Kidney epithelial cell (primary cell): ENCODE measurements at places on chromosomes 1 and 21.

DNA sequence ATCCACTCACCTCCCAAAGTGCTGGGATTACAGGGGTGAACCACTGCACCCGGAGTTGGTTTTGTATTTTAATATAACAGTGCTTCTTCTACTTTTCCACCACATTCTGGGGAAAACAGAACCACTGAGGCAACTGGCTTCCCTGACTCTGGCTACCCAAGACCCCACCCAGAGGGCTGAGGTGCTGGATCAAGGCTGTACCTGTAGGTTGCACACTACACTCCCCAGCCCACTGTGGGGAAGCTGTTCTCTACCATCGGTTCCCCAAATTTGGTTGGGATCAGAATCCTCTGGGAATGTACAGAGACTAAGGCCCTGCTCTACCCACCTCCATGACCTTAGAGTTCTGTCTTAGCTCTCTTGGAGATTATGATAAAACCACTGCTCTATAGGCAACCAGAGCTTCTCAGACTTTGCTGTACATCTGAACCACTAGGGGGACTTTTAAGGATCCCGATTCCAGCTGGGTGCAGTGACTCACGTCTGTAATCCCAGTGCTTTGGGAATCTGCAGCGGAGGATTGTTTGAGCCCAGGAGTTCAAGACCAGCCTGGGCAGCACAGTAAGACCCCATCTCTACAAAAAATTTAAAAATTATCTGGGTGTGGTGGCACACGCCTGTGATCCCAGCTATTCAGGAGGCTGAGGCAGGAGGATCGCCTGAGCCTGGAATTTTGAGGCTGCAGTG lies 51.6 kb downstream of the GNG4 start:
- DNase-seq: no peak

DNA sequence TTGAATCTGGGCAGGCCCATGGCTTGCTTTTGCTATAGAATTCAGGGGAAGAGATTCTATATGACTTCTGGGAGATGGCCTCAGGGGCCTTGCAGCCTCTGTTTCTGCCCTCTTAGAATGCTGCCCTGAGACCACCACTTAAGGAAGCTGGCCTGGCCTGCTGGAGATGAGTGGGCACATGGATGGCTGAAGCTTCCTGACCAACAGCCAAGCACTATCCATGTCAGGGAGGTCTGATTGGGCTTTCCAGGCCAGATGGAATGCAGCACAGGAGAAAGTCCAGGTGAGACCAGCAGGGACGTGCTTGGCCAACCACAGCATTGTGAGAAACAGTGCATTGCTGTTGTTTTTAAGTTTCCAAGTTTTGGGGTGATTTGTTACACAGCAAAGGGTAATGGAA lies 308.1 kb downstream of the PTPRU start:
- no peak for DNase-seq

GRCh38 chr1:232040260-232040659 lies 413.7 kb downstream of the DISC1 start:
- no peak for DNase-seq

DNA sequence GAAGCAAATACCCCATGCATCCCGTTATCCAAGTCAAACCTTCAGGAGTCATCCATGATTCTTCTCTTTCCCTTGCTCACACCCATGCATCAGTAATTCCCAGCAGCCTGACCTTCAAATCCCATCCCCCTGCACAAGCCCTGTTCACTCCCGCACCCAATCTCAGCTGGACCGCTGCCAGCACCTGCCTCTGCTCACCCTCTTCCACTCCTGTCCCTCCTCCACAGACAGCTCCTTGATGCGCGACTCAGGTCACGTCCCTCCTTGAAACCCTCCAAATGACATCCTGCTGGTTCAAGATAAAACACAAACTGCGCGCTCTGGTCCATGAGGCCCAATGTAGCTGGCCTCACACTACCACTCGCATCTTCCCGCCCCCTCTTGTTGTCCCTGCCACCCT lies 43.4 kb upstream of the MPZL1 start:
- DNase-seq: no peak

DNA sequence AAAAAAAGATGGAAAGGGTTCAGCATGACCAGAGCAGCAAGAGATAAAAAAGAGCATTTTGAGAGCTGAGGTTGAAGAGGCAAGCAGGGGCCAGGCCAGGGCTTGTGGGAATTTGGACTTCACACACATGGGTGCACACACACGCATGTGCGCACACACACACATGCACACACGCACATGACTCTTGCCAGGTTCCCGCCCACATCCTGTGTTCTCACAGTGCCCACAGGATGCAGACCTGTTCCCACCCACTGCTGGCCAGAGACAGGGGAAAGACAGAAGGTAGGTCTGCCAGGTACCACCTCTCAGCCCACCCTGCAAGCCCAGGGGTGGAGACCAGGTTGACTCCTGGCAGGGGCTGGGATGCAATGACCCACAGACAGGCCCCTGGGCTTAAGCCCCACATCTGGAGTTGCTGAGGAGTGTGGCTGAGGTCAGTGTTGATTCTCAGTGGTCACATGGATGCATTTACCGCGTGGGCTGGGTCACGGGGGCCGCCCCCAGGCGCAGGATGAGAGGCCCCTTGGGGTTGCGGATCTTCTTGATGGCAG lies 4.4 kb downstream of the COL16A1 start:
- no peak for DNase-seq

DNA sequence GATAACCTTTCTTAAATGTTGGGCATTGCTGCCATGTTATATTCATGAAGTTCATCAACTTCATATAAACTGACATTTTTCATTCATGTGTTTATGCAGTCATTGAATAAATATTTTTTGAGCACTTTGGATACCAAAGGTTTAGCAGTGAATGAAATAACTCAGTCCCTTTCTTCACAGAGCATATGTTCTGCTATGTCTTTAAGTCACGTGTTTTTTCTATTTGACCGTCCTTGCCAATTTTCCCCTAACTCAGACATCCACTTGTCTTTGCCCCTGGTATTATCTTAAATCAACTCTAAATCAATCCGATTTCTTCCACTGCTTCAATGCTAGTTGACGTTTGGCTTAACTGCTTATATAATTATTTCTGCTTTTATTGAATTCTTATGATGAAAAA lies 16.6 kb downstream of the ADARB1 start:
- no peak for DNase-seq

DNA sequence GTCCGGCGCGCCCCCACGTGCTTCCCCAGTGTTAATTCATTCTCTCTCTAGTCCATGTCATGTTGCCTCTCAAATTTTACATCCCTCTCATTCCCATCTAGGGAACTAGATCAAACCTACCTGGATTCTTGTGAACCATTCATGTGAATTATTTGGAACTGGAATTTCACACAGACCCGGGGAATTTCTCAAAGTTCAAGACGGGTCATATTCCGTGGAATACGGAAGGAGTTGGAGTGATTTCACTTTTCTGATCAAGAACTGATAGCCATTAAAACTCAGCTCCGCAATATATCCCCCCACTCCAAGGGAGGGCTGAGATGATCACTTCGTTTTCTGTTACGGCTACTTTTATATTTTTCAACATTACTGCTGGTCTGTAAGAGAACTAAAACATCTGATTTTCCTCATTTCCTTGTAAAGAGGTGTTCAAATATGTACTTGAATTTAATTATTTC lies 1.0 kb upstream of the ENO1 start:
- no peak for DNase-seq
